ENCODE measurements at places on chromosomes 12 and 14. TPM values are rescaled to one million over a fixed set of nuclear protein-coding genes. Genes with fewer than 3 reads are reported as not detected.

MYH7 gene
- 0.07 TPM for total RNA-seq

RNF212B gene
- total RNA-seq = not detected

RGS6 gene
- 0.39 TPM for total RNA-seq

MAP1LC3B2 gene
- not detected for total RNA-seq

P2RX2 gene
- not detected for total RNA-seq

CKB gene
- 3.4 TPM for total RNA-seq

CLEC2A gene
- total RNA-seq = not detected

EML5 gene
- total RNA-seq = 8.1 TPM

COL2A1 gene
- total RNA-seq = 0.05 TPM

ZC2HC1C gene
- 1.2 TPM for total RNA-seq

CLEC4E gene
- not detected for total RNA-seq

C12orf56 gene
- total RNA-seq = not detected

SLC2A3 gene
- total RNA-seq = 511 TPM

CRIP1 gene
- total RNA-seq = 186 TPM

MUCL1 gene
- total RNA-seq = not detected

CPSF2 gene
- total RNA-seq = 117 TPM

ATP2A2 gene
- 116 TPM for total RNA-seq

GPR162 gene
- total RNA-seq = 0.26 TPM

COX8C gene
- not detected for total RNA-seq

MYL2 gene
- not detected for total RNA-seq

ACVRL1 gene
- total RNA-seq = not detected

DBX2 gene
- not detected for total RNA-seq

NRIP2 gene
- total RNA-seq = not detected

MORN3 gene
- total RNA-seq = 2.6 TPM

KLRD1 gene
- 0.05 TPM for total RNA-seq

SLC2A14 gene
- 0.25 TPM for total RNA-seq

EIF2S3B gene
- 1.8 TPM for total RNA-seq

ALDH1L2 gene
- 7.1 TPM for total RNA-seq

MYF5 gene
- total RNA-seq = not detected

MAP3K12 gene
- 12.6 TPM for total RNA-seq

CCDC60 gene
- not detected for total RNA-seq

NXPH4 gene
- 0.51 TPM for total RNA-seq

BMP4 gene
- not detected for total RNA-seq

GPR33 gene
- total RNA-seq = not detected

OR4K15 gene
- total RNA-seq = not detected

ERBB3 gene
- 0.57 TPM for total RNA-seq

POTEM gene
- total RNA-seq = not detected

AQP6 gene
- total RNA-seq = not detected

BTBD6 gene
- 23.2 TPM for total RNA-seq

WNT5B gene
- total RNA-seq = not detected

CLECL1 gene
- total RNA-seq = 3.1 TPM

TPH2 gene
- not detected for total RNA-seq

SYNDIG1L gene
- total RNA-seq = not detected

SENP1 gene
- 44.4 TPM for total RNA-seq

NRDE2 gene
- 22.8 TPM for total RNA-seq

KRT81 gene
- not detected for total RNA-seq

KRT79 gene
- 0.16 TPM for total RNA-seq

HCAR1 gene
- total RNA-seq = 0.39 TPM

CABP1 gene
- total RNA-seq = 0.90 TPM

KRT78 gene
- total RNA-seq = not detected

JPH4 gene
- not detected for total RNA-seq

SSPN gene
- not detected for total RNA-seq

FAM222A gene
- 0.53 TPM for total RNA-seq

LRTM2 gene
- total RNA-seq = not detected

RIPK3 gene
- 9.4 TPM for total RNA-seq

AKAP6 gene
- total RNA-seq = 2.0 TPM

DLGAP5 gene
- 100 TPM for total RNA-seq

DEGS2 gene
- total RNA-seq = 2.6 TPM

PPP2R5C gene
- 281 TPM for total RNA-seq

All from activated CD4-positive, alpha-beta T cell treated with anti-CD3 and anti-CD28 coated beads for 36 hours (primary cell).